Pons (tissue), 1 donor: ENCODE measurements at places on chromosomes 11 and 22.

- no peak for DNase-seq
These were observed 152.4 kb downstream of the NTM start for GRCh38 chr11:131522851-131523250.

DNA sequence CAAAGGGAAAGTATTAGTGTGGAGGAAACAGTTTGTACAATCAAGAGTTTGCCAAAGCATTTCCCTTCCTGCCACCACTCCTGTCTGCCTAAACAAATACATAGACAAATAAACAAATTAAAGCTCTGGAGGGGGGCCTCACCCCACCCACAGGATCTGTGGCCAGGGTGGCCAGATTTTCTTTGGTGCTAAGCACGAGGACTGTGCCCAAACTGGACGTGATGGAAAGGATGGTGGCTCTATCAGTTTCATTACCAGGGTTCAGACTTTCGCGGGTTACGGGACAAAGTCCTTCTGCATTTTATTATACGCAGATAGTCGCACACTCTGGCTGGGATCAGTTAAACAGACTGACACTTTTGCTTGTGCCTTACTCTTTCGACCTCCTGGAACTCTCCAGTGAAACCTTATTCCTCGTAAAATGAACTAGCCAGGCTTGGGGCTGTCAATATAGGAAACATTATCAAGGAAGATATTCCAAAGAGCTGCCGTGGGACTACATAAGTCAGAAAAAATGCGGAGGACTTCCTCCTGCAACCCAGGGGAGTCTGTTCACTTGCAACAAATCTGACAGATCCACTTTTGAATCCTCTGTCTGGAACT, 11.2 kb downstream of the BARX2 start:
- no peak for DNase-seq

DNA sequence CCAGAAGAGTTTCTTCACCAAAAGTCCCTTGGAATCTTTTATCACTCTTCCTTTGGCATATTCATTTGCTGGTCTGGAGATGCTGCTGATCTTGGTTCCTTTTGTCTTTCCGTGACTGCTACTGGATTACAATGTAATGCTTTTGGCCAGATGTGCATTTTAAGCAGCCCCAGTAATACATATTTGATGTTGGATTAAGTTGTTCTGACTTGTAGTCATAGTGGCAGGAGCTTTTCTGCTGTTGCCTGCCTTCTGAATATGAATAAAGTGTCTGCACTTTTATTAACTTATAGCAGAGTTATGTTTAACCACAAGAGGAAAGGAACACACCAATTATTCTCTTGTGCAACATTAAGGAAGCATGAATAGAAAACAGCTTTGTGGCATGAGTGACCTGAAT, 360.0 kb upstream of the DDI1 start:
- no peak for DNase-seq

- DNase-seq = no peak
These were observed 11.6 kb downstream of the PHLDB1 start for GRCh38 chr11:118618991-118619375.

DNA sequence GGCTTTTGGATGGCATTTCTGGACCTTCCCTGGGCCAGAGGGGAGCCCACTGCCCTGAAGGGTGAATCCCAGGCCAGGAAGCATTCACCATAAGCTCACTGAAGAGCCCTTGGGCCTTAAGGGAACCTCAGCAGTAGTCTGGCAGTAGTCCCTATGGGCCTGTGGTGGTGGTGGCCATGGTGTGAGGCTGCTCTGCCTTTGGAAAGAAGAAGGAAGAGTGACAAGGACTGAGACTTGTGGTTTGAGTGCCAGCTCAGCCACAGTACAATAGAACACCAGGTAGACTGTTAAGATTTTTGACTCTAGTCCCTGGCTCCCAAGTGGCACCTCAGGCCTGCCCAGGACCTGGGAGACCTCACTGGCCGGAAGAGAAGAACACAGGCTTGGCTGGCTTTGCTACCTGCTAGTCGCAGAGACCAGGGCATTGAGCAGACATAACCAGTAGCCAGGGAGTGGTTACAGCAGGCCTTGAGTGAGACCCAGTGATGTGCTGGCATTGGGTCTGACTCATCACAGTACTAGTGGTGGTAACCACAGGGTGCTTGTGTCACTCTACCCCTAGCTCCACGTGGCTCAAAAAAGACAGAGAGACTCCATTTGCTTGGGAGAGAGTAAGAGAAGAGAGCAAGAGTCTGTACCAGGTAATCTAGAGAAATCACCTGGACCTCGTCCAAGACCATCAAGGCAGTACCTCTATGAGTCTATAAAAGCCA, 259.8 kb upstream of the BLID start:
- no peak for DNase-seq
